ENCODE measurements at places on chromosomes 2 and 18.

DNA sequence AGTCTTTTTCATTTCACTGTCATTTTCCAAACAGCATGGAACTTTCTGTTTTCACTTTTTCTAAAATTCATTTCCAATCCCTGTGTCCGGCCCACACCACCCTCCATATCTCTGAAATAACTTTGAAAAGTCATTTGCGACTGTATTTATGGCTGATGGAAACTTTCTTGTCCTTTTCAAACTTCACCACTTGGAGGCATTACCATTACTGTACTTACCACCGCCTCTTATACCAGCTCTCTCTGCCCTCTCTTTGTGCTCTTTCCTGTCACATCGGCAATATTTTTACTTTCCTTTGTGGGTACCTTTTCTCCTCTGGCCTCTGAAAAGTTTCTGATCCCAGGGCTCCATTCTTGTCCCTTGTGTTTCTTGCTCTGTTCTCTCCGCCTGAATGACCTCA, 39.5 kb upstream of the IL1RL1 start:
- DNase-seq = no peak

- DNase-seq = no peak
Measured at GRCh38 chr2:166357068-166357949, 18.4 kb downstream of the SCN9A start.

- DNase-seq = no peak
Measured at GRCh38 chr2:65443509-65444186, 11.2 kb upstream of the SPRED2 start.

DNA sequence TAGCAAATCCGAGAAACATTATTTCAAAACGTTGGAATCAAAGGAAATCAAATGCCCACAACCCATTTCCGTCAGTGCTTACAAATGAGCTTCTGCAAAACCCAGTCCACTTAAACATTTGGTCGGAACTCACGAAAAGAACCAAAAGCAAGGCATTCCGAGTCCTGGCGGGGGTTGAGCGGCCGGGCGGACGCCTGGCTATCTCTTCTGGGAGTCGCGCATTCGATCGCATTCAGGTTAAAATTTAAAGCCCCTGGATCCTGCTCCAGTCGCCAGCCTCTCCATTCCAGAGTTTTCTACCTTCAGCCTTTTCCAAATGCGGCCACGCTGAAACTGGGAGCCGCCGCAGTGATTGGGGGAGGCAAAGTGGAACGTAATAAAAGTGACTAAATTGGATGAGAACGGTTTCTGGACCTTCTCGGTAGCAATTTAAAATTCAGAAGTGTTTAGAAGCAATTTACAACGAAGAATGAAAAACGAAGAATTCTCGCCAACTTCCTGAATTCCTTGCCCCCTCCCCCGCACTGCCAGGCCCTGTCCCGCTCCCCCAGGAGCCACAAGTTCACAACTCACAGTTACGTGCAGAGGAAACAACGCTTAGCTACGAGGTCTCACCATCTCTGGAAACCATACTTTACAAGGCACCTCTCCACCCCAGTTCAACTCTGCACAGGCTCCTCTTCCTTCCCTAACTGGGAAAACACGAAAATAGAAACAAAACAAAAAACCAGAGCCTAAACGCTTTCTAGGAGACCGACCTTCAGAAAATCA, 1.7 kb upstream of the GATA6 start:
- no peak for DNase-seq

DNA sequence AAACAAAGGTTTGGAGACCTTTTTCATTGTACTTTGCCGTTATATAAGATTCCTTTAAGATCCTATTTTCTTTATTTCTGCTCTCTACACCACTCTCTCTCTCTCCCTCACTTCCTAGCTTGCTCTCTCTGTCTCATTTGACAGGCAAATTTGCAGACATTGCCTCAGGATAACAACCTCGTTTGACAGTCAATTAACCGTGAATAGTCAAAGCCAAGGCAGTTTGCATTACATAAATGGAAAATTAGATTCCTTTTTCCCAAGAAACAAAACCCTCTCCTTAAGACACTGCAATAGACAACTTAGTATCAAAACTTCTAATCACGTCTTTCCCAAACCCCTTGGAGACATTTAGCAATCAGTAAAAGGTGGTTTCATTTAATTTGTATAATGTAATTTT, 7.4 kb downstream of the SKOR2 start:
- no peak for DNase-seq

- DNase-seq = no peak
Measured at GRCh38 chr18:28863396-28863795, 686.5 kb upstream of the CDH2 start.

GRCh38 chr2:5748946-5749345, 56.8 kb downstream of the SOX11 start:
- DNase-seq = no peak

DNA sequence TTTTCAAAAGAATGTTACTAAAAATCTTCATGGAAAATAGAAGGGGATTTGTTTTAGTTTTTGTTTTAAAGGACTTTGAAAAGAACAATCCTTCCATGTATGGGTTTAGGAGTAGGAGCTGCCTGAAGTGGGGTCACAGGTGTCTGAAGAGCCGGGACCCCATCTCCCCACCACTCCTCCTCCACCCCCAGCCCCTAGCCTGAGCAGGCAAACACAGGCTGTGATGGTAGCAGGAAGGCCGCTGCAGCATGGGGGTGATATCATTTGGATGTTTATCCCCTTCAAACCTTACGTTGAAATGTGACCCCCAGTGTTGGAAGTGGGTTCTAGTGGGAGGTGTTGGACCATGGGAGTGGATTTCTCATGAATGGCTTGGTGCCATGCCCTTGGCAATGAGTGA, 93.0 kb downstream of the ZBTB7C start:
- DNase-seq = no peak

DNA sequence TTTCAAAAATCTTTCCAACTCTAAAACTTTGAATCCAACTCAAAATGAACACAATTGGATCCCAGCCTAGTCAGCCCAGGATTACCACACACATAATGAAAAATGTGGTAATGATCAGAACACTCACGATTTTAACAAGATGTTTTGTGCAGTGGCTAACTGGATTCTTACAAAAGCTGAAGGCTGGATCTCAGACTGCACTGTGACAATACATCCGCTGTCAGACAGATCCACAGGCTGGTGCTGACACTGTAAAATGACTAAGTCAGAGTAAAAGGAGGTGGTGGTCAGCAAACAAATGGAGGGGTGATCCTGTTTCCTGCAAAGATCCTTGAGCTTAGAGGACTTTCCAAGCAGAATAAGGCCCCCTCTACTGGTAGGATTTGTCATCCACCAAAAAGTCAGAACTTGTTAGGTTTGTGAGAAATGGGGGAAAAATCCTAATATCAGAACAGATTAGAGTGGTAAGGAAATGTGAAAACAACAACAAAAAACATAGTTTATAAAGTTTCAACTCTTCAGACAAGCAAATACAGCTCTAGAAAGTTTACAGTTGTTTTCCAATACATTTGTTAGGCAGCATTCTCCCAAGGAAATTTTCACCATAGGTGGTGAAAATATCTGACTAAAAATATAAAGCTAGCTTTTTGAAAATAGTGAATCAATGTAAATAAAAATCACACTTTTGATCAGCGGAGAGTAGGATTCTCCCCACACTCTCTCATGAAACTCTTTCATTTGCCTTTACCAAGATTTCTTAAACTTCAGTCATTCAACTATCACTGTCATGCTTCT, 211.9 kb downstream of the AGPS start:
- peak; percentile 84 for DNase-seq

DNA sequence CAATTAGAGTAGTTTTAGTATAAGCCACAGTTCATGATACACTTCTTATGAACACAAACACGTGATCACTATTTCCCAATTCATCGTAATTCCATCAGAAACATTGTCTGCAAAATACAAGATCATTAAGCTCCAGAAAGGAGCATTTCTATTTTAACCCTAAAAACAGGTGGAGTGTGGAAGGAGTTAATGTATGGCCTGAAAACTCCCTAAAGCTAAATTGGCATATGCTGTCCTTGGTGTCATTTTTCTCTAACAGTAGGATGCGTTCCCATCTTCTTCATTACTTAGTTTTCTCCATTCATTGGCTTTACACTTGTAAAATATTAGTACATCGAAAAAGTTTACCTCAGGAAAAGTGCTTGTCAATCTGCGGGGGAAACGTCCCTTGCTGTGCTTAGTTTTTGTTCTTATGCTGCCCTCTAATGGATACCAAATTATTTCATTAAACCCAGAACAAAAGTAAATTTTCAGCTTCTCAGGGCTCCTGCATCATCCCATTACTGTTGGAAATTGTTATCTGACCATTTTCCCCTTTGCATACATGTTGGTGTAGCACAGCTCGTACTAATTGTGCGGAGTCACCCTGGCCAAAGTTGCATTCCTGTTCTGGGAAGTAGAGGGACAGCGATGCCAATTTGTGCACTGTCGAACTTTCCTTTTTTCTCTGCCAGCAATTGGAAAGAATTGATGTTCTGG, 153.4 kb downstream of the GPD2 start:
- peak; percentile 69 for DNase-seq

DNA sequence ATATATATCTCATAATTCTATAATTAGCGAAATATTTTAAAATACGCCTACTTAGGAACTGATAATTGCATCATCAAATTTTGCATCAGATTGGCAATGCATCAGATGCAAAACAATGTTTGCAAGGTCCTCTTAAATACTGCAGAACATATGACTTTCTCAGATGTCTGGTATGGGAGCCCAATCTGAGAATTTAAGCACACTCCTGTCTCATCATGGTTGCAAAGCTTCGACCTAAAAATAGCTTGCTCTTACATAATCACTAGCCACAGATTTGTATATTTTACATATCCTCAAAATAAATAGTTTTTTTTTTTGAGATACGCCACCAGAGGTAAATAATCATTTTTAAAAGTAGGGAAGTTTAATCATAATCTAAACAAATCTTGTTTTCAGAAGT, 123.2 kb downstream of the CABYR start:
- DNase-seq = no peak

- no peak for DNase-seq
Measured at GRCh38 chr2:197300139-197300538, 10.4 kb downstream of the ANKRD44 start.

- DNase-seq = peak; percentile 60
Measured at GRCh38 chr18:79394534-79395307, 1.0 kb upstream of the NFATC1 start.

- no peak for DNase-seq
Measured at GRCh38 chr2:166084301-166084700, 43.5 kb downstream of the SCN1A start.

- DNase-seq = peak; percentile 31
Measured at GRCh38 chr2:71064754-71065621, 3.5 kb upstream of the NAGK start.

DNA sequence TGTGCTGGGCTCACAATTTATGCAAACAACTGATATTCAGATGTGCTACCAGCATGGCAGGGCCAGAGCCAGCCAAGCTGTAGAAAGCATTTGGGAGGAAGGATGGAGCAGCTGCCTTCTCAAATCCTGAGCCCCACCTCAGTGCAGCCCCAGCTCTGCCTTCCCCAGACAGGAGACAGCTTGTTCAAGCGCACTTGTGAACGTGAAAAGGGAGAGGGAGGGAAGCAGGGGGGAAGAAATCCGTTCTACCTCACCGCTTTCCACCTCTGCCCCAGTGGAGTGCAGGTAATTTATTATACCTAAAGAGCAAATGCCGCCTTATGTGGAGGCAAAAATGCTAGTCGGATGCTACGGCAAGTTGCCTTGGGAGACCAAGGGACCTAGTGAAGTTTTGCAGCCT, 66.0 kb upstream of the SLC14A2 start:
- DNase-seq = no peak

DNA sequence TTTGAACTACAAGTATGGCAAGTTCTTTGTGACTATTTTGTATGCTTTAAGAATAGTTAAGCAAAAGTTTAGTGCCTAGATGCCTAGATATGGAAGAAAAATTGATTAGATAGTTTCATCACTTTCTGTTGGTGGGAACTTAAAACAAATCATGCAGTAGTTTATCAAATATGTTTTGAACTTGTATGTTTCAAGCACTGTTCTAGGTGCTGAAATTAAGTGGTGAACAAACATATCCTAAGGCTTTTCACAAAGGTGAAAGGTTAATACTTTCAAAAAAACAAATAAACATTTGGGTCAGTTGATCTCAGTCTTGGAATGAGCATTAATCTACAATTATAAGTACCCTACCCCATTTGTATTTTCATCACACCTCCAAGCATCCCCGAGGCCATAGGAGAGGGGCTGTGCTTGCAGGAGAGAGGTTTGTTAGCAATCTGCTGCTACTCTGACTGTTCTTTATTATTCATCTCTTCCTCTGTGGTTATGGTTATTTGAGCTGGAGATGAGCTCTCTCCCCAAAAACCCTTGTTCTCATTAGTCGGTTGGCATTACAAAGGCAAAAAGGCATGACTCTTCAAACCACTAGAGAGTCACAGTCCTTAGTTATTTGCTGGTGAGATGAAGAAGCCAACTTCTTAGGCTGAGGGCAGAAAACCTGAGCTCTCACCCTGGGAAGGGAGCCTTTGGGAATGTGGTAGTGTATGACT, 103.9 kb upstream of the FHL2 start:
- DNase-seq = peak; percentile 35
